ENCODE measurements at places on chromosomes 6 and 20. TPM values are rescaled to one million over a fixed set of nuclear protein-coding genes. Genes with fewer than 3 reads are reported as not detected.

GRCh38 chr6:56499095-56499494 lies 143.6 kb downstream of the DST start:
- no peak for DNase-seq

The MYCT1 gene
- 17.6 TPM for total RNA-seq

GRCh38 chr6:134532694-134533624 lies 215.0 kb upstream of the SGK1 start:
- no peak for DNase-seq

GRCh38 chr6:116251568-116252384 lies 2.1 kb downstream of the TSPYL4 start:
- DNase-seq, result no peak

The DDX43 gene
- 0.68 TPM for total RNA-seq

DNA sequence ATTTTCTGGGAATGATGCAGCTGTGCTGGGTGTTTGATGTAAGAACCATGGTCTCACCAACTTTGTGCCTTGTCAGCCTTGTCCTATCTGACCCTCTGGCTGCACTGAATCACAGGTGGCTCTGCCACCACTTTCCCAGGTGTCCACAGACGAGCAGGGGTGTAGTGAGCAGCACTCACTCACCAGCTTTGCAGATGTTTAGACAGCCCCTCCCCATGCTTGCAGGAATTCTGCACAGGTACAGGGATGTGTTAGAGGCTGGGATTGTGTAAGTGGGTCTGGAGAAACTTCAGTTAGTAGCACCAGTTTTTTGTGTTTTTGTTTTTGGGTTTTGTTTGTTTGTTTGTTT lies 88.2 kb upstream of the NAA20 start:
- no peak for DNase-seq

The BTBD9 gene
- total RNA-seq, result 16.8 TPM

The AFG1L gene
- total RNA-seq, result 15.7 TPM
